Esophagus squamous epithelium (tissue), 5 donors: ENCODE measurements at places on chromosomes 6 and 20.

GRCh38 chr6:142357879-142358278, 56.1 kb downstream of the ADGRG6 start:
- no peak for DNase-seq

DNA sequence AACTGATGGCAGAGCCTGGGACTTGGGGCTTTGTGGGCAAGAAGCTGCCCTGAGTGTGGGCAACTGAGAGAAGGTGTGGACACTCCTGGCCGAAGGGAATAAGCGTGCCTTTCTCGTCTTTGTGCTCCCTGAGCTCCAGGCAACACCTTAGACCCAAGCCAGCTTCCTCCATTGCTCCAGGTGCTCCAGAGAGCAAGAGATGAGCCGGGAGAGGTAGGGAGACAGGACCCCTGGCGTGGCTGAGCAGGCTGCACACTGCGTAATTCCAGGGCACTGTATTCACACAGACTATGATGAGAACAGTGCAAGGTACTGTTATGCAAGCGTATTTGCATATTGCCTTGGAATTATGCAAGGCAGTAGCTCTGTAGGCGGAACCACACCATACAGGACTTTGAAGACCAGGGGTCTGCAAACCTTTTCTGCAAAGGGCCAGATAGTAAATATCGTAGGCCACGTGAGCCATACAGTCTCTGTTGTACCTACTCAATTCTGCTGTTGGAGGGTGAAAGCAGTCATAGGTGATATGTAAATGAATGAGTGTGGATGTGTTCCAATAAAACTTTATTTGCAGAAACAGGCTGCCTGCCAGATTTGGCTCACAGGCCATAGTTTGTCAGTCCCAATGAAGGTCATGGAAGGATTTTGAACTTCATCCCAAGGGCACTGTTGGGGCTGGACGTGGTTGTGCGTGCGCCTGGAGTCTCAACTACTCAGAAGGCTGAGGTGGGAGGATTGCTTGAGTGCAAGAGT, 42.1 kb upstream of the FAM83D start:
- no peak for DNase-seq

DNA sequence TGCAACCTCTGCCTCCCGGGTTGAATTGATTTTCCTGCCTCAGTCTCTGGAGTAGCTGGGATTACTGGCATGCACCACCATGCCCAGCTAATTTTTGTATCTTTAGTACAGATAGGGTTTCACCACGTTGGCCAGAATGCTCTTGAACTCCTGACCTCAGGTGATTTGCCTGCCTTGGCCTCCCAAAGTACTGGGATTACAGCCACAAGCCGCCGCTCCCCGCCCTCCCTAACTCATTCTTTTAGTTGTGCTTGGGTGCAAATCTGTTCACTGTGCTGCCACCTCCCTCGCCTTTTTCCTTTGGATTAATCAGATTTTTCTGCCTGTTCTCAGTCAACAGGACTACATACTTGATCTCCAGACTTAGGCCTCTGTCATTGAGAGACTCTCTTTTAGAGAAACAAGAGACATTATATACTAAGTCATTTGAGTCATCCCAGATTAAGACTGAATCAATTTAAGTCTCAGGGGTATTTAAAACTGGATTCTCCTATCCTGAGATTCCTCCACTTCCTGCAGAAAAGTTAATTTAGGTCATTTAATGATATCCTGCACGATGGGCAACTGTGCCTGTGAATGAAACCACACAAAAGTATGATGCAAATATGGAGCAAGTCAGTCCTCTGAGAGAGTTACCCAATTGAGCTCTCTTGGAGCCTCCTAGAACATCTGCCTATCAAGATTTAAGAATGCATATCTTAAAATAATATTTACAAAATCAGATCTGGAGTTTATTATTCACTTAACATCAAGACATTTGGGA, 136.1 kb upstream of the THEMIS start:
- DNase-seq: no peak

DNA sequence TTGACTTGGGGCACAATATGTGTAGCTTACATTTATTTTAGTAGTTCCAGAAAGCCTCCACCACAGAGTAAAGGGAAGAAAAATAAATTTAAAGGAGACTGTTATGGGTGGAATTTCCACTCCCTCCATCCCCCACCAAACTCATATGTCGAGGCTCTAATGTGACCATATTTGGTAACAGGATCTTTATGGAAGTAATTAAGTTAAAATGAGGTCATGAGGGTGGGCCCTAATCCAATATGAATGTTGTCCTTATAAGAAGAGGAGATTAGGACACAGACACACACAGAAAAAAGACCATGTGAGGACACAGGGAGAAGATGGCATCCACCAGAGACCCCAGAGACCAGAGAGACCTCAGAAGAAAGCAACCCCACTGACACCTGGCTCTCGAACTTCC, 189.7 kb downstream of the EDN1 start:
- DNase-seq: no peak

DNA sequence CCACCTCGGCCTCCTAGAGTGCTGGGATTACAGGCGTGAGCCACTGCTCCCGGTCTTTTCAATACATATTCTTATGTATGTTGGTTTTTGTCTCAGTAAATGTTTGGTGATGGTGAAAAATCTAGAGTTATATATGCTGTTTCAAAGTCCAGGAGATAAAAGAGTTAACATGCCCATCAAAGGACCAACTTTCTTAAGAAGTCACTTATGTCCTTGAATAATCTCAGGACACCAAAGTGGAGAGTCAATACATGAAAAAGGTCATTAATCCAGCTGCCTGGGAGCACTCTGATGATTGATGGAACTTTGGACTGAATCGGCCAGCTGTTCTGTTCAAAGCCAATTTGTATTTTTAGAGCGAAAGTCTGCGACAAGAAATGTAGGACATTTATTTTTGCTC, 59.8 kb upstream of the HDAC2 start:
- no peak for DNase-seq

DNA sequence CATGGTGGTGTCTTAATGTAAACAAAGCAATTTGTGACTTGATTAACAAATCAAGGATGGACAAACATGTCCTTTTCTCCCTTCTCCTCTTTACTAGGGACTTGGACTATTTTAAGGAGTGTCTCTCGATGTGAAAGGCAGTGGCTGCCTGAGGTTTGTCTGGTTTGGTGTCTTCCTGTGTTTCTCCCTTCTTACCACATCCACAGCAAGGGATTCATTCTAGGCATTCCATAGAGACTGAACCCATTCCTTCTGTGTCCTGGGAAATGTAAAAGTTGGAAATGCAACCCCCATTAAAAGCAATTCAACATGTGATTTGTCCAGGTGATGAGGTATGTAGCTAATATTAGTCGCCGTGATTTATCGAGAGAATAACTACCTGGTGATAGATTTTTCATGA, 15.9 kb downstream of the NRN1 start:
- DNase-seq: no peak

DNA sequence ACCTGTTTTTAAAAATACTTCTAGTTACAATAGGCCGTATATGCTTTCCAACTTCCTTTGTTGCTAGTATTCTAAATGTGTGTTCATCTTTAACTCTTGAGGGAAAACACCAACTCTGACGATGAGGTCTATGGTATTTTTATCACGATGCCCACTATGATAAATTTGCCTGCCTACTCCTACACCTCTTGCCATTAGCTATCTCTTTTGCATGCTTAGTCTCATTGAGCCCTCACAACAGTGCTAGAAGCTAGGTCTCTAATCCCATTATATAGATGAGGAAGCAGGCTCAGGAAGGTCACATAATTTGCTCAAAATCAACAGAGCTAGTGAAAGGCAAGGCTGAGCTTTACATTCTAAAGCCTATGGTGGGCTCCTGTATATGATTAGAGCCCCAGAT, 13.2 kb downstream of the AAR2 start:
- DNase-seq: no peak

DNA sequence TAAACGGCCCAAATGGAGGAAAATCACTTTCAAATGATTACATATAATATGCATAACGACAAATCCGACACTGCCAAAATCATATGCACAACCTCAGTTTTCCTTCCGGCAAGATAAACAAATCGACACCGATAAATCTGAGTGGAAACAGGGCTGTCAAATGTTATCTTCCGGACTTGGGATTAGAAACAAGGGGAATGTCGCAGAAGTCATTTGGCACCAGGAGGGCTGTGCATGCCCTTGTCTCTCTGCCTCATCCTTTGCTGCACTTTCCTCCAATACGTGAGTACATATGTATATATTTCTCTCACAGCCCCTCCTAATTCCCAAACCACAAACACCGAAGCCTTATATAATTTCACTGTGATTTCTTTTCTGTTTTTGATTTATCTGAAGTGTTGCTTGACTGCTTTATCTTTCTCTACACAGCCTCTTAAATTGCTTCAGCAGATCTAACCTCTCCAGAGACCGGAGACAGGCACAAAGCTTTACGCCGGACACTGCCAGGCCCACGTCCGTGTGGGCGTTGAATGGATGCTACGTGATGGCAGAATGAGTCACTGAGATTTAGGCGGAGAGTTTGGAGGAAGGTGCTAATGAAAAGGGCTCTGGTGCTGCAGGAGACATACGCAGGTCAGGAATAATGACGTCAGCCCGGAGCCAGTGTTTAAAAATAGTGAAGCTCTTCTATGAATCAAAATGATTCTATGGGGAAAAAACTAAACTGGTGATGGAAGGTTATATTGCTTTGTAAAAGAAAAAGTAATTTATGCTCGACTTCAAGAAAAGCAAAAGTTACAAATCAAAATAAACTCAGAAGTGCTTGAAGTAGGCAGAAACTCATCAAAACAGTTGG, 21.0 kb upstream of the PRELID3B start:
- no peak for DNase-seq

- DNase-seq: no peak
Measured at GRCh38 chr6:17271628-17272027, 9.5 kb upstream of the RBM24 start.

DNA sequence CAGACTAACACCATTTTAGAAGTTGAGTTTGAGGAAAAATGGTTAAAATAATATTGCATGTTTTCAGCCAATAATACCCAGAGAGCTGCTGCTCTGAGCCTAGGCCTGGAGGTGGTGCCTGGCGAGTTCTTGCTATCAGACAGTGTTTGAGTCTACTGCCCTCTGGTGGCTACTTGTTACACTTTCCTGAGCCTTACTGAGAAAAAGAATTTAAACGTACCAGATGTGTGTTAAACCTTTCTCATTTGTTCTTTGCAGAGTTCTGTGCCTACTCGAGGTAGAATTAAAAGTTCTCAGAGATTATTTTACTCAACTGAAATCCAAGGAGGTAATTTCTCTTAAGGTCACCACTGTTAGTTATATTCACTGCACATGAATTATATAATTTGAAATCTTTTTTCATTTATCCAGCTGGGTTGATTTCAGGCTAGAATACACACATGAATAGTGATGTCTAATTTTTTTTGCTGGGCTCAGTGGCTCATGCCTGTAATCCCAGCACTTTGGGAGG, 38.2 kb downstream of the SHLD1 start:
- DNase-seq: peak; percentile 40

- no peak for DNase-seq
Measured at GRCh38 chr20:44832724-44833123, 22.4 kb upstream of the RIMS4 start.

DNA sequence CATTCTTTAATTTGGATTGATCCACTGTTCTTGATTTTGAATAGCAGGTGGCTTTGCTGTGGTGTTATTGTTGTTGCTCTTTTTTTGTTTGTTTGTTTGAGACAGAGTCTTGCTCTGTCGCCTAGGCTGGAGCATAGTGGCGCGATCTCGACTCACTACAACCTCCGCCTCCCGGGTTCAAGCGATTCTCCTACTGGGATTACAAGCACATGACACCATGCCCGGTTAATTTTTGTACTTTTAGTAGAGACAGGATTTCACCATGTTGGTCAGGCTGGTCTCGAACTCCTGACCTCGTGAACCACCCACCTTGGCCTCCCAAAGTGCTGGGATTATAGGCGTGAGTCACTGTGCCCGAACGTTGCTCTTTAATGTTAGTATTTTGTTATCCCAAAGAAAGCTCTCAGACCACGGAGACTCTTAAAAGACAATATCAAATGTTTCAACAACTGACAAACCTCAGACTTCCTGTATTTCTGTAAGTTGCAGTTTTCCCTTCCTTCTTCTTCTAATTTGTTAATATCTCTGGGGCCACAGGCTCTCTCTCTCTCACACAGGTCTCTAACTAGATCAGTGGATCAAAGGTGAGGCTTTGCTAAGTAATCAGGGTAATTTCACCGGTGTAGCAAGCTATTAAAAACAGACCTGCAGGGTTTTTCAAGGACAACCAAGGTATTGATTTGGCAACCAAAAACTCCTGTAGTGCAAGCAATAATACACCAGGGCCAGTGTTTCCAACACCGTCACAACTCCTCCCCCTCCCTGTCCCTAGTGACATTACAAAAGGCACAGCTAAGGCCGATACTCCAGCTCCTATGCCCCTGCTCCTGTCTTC, 48.8 kb upstream of the ZNF217 start:
- no peak for DNase-seq

- no peak for DNase-seq
Measured at GRCh38 chr6:4435981-4436445, 300.6 kb upstream of the ECI2 start.

GRCh38 chr6:133358574-133359150, 117.5 kb downstream of the EYA4 start:
- DNase-seq: no peak

GRCh38 chr6:80174900-80175572, 68.6 kb downstream of the BCKDHB start:
- DNase-seq: no peak

- DNase-seq: no peak
Measured at GRCh38 chr20:58449681-58450221, 60.7 kb downstream of the VAPB start.

- DNase-seq: no peak
Measured at GRCh38 chr20:39399463-39399862, 437.3 kb downstream of the DHX35 start.

- DNase-seq: no peak
Measured at GRCh38 chr6:130122243-130122642, 100.5 kb downstream of the SAMD3 start.

DNA sequence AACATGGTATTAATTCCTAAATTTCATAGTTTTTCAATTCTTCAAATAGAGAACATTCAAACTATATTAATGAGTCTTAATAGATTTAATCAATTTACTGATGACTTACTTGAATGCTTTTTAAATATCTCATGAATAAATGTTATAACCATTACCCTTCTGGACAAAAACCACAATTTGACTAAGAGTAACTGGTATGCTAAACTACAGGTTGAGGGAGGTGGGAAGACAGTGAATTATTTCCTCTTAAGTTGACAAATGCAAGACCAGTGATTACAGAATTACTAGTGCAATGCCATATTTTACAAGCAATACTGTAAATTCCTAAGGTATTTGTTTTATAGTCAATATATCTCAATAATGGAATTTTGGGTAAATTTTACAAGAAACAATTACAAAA, 65.1 kb downstream of the REV3L start:
- no peak for DNase-seq

GRCh38 chr6:16181439-16182297, 52.8 kb downstream of the MYLIP start:
- DNase-seq: no peak

- no peak for DNase-seq
Measured at GRCh38 chr6:106094964-106095335, 8.8 kb downstream of the PRDM1 start.

- DNase-seq: no peak
Measured at GRCh38 chr6:23180504-23181293, 611.3 kb downstream of the HDGFL1 start.

- no peak for DNase-seq
Measured at GRCh38 chr6:169804427-169804826, 53.0 kb downstream of the ERMARD start.

- no peak for DNase-seq
Measured at GRCh38 chr6:110398778-110399177, 16.6 kb downstream of the DDO start.

- no peak for DNase-seq
Measured at GRCh38 chr6:137286916-137287315, 67.7 kb upstream of the IFNGR1 start.

- DNase-seq: no peak
Measured at GRCh38 chr20:55253781-55254180, 751.5 kb downstream of the CBLN4 start.
